Mesenchymal stem cell (in vitro differentiated cells and primary cell): ENCODE measurements at places on chromosomes 1 and 21.

DNA sequence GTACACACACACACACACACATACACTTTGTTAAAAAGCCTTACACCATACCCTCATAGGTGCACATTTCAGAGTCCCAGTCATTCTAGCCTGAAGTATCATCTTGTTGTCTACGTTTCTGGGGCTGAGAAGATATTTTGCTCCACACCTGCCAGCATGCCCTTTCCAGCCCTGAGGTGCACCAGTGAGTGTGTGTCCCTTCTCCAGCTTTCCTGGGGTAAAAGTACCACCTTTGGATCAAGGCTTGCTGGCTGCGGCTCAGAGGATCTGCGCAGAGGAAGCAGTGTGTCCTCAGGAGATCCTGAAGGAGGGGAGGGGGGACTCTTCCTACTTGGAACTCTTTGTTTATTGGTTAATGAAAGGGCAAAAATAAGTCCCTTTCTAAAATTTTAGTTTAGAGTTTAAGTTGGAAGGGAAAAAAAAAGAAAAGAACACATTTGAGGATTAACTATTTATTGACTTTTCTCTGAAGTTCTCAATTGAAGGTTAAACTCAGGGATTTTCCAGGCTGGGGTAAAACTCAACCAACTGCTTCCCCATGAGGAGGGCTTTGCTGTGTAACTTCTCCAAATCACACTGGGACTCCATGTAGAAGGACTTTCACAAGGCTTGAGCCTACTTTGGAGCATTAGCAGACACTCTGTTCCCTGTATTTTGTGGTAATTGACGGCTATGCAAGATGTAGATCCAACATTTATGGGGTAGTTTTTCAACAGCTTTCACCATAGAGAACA is 200.3 kb upstream of the SGIP1 start:
- DNase-seq, result peak; percentile 35

DNA sequence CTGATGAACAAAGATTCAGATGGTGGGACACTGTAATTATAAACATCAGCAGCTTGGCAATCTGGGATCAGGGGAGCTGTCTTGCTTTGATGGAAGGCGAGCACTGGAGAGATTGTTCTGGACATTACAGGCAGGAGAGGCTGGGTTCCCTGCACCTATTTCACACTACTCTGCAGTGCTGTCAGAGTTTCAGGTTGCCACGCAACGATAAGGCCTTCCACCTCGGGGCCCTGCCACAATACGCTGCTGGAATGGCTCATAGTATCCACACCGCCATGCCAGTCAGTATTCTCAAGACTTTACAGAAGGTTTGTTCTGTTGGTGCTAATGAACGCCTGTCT is 96.8 kb downstream of the GLIS1 start:
- DNase-seq, result no peak

DNA sequence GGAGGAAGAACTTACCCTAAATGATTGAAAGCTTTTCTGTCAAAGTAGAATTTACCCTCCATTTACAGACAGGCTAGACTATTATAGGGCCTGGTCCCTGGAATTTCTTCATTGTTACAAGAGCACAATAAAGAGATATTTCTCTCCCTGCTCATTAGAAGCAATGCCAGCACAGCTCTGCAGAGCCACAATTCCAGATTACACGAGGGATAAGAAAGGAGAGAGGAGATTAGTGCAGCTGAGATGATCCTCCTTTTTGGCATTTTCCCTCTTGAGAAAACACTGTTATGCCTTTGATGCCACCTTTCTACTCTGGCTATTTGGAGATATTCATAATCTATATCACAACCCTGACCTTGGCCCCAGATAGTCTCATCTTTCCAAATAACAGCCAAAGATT is 1119.5 kb upstream of the TMPRSS15 start:
- no peak for DNase-seq

GRCh38 chr1:8821084-8821483 is 3.6 kb upstream of the RERE start:
- no peak for DNase-seq

GRCh38 chr1:187051618-187052232 is 223.0 kb downstream of the PLA2G4A start:
- peak; percentile 40 for DNase-seq

DNA sequence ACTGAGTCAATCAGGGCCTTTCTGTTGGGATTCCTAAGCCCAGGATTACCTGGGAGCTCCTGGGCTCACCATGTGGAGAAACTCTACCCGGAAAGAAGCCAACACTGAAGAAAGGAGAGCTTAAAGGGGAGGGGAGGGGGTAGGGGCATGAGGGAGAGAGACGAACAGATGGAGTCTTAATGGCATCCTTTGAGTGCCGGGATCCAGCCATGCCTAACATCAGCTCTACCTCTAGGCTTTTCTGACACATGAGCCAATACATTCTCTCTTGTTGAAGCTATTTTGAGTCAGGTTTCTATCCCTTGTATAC is 75.0 kb downstream of the NPHP4 start:
- no peak for DNase-seq

DNA sequence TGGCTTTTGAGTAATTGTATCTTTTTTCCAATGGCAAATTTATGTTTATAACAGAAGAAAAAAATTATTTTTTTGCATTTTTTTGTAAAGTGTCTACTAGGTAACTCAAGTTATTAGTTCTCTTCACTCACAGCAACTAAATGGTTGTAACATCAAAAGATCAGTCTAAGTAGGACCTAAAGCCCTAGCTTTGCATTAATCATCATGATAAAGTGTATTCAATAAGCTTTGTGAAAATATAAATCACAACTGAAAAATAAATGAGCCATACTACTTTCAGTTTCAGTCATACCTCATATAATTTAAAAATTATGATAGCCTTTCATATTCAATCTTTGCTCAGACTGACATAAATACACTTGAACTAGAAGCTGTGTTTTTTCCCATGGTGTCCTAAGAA is 6.9 kb downstream of the TAF5L start:
- DNase-seq, result no peak

GRCh38 chr1:89085781-89086180 is 20.8 kb upstream of the GBP1 start:
- peak; percentile 48 for DNase-seq

- no peak for DNase-seq
Measured at GRCh38 chr1:19323987-19324664, 12.0 kb downstream of the SLC66A1 start.

DNA sequence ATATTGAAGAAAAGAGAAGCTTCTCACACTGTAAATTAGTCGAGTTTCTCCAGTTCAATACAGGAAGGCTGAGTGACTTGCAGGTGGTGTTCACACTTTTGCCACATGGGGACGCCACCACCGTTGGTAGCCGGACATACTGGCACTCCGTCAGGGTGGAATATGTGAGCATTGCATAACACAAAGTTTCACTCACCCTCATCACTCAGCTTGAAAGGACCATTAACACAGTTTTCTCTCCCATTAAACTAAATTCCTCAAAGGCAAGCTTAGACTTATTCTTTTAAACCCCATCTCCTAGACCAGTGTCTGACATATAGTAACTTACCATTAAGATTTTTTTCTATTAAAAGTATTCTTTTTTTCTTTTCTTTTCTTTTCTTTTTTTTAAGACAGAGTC is 105.3 kb upstream of the SERBP1 start:
- peak; percentile 76 for DNase-seq

GRCh38 chr1:23699280-23700179 is 7.9 kb downstream of the RPL11 start:
- DNase-seq, result no peak

DNA sequence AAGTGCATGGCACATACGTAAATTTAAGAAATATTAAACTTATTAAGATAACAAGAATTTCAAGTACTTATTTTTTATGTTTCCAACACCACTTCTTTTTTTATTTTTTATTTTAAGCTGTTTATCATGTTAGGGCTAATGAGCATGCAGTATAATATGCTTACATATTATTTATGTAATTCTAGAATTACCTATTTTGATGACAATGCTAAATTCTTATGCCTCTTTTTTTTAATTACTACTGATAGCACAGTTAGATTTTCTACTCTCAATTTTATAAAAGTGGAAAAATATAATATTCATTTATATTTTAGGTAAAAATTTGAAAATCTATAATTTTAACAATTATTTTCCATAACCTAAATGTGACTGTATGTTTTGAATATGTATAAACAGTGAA is 713.0 kb downstream of the MRPL39 start:
- DNase-seq, result no peak

DNA sequence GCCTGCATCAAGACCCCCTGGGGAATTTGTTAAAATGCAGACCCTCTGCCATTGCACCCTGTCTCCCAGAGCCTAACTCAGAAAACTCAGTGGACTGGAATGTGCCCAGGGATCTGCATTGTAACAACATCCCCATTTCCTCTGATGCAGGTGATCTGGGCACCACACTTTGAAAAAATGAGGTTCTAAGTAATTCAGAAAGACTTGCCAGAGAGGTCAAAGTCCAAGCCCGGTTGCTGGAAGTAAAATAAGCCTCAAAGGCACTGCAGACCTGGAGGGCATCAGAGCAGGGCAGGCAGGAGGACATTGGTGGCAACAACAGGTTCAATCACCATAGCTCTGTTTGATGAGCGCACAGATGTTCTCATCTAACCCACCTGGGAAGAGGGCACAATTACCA is 90.7 kb downstream of the SYT2 start:
- no peak for DNase-seq

GRCh38 chr1:225923381-225923691 is 714 bp downstream of the PYCR2 start:
- DNase-seq, result no peak

DNA sequence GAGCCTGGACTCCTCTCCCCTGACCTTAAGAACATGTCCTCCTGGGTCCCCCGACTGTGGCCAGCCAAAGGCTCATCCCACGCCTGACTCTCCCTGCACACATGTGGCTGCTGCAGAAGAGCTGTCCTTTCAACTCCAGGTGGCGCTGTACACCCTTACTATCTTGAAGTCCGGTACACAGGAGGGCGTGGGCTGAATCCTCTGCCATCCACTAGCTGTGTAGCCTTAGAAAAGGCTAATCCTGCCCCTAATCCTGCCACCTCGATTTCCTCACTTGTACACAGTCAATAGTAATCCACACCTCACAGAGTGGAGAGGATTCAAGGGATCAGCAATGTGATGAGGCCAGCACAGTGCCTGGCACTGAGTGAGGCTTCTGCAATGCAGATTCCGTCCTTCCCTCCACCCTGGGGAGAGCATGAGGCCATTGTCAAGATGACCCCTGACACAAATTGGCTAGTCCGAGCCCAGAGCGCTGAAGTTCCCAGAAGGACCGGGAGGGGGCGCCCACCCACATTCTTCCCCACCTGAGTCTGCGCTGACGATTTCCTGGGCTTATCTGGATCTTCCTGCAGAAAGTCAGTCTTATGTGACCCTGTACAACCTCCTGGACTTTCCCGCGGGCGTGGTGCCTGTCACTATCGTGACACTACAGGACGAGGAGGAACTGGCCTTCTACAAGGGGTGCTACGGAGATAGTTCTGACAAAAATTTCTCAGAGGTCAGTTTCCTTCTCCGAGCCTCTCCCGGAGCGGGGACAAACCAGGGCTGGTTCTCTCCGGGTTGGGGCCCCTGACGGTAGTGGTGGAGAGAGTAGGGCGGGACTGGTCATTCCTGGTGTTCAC is 47.1 kb upstream of the DMBX1 start:
- peak; percentile 76 for DNase-seq

GRCh38 chr1:108077991-108078390 is 113.0 kb upstream of the VAV3 start:
- no peak for DNase-seq

- DNase-seq, result no peak
Measured at GRCh38 chr1:54839824-54840223, 38.7 kb upstream of the TTC22 start.

GRCh38 chr1:201080135-201080534 is 32.1 kb downstream of the CACNA1S start:
- no peak for DNase-seq

GRCh38 chr1:230131457-230131856 is 64.4 kb downstream of the GALNT2 start:
- no peak for DNase-seq

- no peak for DNase-seq
Measured at GRCh38 chr1:43300378-43301094, at the start of gene TIE1. Gene TIE1, plus strand, starts transcription at chr1:43300982. Its CDS starts 90 bp downstream, at chr1:43301072.
